Trophoblast cell (in vitro differentiated cells and primary cell): ENCODE measurements at places on chromosomes 12 and 14.

- DNase-seq, result no peak
Measured at GRCh38 chr12:122121745-122122144, 43.2 kb downstream of the MLXIP start.

DNA sequence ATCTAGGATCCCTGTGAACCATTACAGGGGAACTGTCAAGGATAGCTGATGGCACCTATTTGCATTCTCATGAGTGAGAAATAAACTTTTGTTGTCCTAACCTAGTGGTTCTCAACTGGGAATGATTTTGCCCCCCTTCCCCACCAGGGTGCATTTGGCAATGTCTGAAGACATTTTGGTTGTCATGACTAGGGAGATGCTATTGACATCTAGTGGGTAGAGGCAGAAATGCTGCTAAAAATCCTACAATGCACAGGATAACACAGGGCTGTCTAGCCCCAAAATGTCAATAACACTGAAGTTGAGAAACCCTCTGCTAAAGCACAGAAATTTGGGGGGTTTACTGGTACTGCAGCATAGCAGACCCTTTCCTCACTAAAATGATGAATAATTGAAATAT is 140.9 kb upstream of the SRRM4 start:
- no peak for DNase-seq

DNA sequence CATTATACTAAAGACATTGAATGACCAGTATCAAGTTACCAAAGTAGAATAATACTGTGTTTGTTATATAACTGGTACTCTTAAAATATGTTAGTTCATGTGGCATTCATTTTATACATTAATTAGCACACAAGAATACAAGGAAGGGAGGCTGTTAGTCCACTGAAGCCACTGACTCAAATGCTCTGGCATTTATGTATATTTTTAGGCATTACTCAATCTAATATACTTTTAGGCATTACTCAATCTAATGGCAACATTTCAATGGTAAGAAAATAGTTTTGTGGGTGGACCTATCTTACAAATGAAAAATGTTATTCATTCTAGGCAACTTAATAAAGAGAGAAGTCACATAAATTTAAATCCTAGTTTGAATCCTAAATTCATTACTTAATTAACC is 874.4 kb upstream of the USP15 start:
- DNase-seq, result no peak

- no peak for DNase-seq
Measured at GRCh38 chr14:101115652-101116051, 212.1 kb upstream of the RTL1 start.

DNA sequence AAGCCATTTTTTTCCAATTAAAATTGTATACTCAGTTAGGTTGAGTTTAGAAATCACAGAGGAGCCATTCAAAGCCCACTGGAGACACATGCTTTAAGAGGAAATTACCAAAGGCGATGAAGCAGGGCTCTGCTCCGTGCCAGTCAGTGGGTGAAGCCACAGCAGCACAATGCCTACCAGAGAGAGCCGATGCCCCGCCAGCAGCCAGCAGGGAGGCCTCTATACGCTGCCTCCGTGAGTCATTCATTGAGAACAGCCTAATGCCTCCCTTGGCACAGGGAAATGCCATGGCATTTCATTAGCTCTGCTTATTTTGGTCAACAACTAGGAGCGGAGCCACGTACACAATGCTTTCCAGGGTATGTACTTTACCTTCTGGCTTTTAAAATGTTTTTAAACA is 197.8 kb upstream of the FRMD6 start:
- DNase-seq, result no peak

DNA sequence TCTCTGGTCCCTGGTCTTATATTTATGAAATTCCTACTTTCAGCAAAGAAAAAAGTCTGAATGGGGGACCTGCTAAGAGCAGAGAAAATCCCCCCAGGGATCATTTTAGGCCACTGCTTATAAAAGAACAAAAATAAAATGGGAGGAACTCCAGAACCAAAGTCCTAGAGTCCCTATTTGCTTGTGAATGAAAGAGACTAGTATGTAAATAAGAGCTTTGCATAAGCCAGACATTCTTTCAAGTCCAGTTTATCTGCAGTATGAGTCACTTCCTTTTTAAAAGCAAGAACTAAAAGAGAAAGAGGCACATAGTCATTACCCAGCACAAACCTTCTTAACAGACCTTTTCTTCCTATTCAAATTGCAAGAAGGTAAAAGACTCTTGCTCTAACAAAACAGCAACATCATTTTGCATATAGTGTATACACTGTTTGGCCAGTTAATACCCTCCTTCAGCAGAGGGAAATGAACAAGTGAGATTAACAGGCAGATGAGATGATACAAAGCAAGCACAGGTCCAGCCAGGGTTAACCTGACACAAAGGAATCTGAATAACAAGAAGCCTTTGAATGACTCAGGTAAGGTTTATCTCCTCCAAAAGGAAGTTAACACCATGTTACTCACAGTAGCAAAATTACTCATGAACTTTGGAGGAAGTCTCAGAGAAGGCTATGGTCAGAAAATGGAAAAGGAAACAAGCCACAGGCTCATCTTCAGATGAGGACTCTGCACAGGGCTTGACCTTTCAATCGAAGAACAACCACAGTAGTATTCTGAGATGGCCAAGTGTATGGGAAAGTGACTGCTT is 87.3 kb downstream of the PHLDA1 start:
- DNase-seq, result peak; percentile 33

GRCh38 chr12:29782871-29783772 is 620 bp downstream of the TMTC1 start:
- DNase-seq, result no peak

DNA sequence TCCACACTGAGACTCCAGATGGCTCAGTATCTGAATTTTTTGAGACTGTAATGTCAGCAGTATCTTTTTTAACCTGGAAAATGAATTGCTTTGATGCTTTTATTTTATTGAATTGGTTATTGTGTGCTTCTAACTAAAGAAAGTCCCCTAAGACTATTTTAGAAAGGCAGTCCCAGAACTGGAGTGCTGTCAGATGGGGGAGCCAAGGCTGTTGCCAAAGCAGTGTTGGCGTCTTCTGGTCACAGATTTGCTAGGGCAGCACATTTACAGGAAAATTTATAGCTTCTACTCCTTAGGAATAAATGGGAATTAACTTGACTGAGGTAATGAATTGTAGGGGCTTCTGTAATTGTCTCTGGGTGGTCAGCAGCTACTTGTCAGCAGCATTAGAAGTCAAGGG is 157.1 kb upstream of the ARHGAP5 start:
- no peak for DNase-seq

- peak; percentile 42 for DNase-seq
Measured at GRCh38 chr14:73591690-73592449, at the start of gene ACOT4. TSS of gene ACOT4 (plus strand) at chr14:73591873. CDS start at chr14:73591960, 87 bp downstream.

- DNase-seq, result no peak
Measured at GRCh38 chr12:9919443-9919842, 12.7 kb downstream of the CLEC2A start.

DNA sequence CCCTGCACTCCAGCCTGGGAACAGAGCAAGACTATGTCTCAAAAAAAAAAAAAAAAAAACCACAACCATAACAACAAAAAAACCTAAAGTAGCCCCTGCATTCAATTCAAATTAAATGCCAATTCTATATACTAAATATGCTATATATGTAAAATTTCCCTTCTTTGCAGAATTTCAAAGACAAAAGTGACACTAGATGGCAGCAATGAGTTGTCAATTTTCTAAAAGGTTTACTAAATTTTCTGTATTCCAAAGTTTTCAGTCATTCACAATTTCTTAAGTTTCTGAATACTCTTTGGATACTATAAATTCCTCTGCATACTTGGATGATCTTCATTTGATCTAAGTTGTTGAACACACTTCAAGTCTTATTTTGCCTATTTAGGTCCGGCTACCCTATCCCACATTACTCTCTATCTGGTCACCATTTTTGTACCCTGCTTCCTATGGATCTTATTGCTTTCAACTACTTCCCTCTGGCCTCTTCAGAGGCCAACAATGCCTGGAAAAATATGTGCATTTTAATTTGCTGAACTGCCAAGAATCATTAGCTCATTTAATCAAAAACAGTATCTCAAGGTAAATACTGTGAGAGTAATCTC is 27.9 kb downstream of the HNRNPC start:
- no peak for DNase-seq
